ENCODE measurements at places on chromosomes 1 and 21.

GRCh38 chr1:183209533-183210158 is 23.6 kb downstream of the LAMC2 start:
- DNase-seq: peak; percentile 78

DNA sequence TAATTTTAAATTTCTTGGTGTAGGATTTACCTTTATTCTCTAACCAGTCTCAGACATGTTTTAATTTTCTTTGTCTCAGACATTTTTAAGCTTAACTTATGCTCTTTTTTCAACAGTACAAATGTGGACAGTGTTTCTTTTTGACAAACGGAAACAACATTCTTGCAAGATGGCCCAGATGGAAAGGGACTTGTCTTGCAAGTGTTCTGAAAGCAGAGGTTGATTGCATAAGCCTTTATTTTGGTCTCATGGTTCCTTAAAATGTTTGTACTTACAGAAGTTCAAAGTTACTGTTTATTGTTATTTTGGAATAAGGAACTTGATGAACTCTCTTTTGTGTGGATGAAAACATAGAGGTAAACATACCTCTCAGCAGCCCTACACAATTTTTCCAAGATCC is 22.9 kb downstream of the SMAP2 start:
- peak; percentile 31 for DNase-seq

DNA sequence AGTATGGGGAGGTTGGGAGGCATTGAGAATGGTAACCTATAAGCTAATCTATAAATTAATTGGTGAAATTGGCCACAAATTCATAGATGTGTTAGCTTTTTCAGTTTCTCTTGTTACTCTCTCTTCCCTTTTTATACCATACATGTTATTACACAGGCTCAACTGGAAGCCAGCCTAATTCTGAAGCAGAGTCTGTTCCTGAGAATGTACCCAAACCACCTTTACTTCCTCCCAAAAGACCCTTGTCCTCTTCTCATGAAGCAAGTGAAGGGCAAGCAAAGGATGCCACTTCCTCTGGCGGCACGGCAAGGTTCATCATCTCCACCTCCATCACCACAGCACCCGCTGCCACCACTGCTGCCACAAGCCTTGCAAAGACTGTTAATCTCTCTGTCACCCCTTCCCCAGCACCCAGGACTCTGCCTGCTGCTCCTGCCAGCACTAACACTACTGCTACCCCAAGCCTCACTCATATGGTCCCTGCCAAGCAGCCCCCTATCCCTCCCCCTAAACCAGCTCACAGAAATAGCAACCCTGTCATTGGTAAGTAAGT is 39.5 kb upstream of the RCC1 start:
- no peak for DNase-seq

DNA sequence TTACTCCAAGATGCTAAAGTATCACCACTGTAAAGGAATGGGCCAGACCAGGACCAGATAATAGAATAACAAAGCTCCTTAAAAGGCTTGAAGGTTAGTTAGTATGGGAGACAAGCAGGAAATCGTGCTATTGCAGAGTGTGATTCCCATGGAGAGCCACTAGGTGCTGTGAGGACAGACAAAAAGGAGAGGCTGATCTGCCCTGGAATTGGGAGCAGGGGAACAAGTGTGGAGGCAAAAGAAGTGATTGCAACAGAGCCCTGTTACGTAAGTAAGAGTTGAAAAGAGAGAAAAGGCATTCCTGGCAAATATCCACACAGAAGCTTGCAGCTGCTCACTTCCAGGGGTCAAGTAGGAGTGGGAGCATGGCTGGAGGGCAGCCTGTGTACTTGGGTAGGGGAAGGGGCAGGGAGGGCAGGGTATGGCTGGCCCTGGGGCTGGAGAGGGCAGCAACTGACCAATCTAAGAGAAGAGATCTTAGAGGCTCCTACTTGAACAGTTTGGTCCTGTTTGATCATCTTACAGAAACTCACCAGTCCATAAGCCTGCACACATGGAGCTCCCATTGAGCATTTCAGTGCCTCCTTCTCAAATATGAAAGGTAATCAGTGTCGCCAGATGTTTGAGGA is 207.7 kb upstream of the GJB5 start:
- no peak for DNase-seq

- peak; percentile 85 for DNase-seq
Measured at GRCh38 chr1:151547119-151547899, 7.2 kb downstream of the TUFT1 start.

- DNase-seq: no peak
Measured at GRCh38 chr21:42665026-42665425, 11.6 kb downstream of the PDE9A start.

- no peak for DNase-seq
Measured at GRCh38 chr1:44672254-44672955, 1.9 kb downstream of the TMEM53 start.

GRCh38 chr1:110049801-110050601 is 15.6 kb downstream of the STRIP1 start:
- DNase-seq: no peak

GRCh38 chr1:7707527-7707926 is 63.6 kb upstream of the VAMP3 start:
- DNase-seq: no peak

- DNase-seq: no peak
Measured at GRCh38 chr1:165575468-165576099, 31.8 kb downstream of the LRRC52 start.

DNA sequence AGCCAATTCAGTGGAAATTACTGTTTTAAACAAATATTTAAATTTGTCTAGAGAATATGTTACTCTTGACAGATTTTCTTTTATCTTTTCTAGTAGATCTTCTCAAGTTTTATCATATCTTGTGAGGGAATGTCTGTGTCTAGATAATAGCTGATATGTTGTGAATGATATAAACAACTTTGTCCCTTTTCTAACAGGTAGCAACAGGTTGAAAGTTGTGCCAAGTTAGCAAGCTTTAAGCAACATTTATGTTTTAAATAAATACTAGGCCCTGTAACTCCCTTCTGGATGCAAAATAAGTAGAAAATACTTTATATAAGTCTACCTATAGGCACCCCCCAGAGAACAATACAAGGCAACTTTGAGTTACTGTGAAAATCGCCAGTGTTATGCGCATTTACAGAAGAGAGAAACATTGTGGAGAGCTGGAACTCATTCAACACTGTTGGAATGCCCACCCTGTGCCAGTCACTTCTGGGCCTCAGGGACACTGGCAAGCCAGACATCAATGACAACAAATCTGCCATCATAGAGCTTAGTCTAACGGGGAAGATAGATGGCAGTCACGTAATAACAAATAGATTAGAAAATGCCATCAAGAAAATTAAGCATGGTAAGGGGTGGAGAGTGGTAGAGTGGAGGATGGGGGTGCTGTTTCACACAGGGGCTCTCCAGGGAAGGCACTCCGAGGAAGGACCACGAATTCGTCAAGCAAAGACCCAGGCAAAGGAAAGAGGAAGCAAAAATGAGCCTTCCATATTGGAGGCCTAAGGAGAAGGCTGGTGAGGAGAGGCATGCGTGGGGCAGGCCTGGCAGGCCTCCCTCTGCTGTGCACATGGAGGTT is 4.4 kb downstream of the MAP3K21 start:
- no peak for DNase-seq

DNA sequence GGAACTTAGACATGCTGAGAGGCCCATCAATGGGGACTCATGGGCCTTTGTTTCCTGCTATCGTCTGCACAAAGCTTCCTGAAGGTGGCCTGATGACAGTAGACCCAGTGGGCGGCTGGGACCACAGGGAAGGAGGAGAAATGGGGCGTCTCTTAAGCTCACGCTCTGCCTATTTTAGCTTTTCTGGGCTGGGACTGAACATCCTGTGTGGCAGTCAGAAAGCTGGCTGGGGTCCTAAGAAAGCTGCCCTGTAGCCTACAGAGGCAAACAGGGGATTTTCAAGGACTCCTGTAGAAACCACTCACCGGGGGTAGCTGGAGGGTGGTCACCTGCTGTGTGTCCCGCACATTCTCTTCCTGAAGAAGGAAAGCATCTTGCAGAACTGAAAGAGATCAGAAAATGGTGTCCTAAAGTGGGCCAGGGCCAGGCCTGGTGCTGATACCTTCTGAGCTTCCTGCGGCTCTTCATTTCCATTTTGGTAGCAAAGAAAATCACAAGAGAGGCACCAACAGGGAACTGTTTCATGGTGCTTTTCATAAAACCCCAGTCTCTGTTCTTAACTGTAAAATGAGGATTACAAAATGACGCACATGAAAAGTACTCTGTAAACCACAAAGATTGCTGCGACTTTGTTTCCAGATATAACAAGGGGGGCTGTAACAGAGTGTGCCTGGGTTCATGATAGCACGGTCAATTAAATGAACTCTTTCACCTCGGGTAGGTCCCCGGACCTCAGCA is 8.6 kb downstream of the ZNF496 start:
- DNase-seq: no peak

GRCh38 chr1:192506741-192507155 is 68.8 kb upstream of the RGS1 start:
- DNase-seq: peak; percentile 7

DNA sequence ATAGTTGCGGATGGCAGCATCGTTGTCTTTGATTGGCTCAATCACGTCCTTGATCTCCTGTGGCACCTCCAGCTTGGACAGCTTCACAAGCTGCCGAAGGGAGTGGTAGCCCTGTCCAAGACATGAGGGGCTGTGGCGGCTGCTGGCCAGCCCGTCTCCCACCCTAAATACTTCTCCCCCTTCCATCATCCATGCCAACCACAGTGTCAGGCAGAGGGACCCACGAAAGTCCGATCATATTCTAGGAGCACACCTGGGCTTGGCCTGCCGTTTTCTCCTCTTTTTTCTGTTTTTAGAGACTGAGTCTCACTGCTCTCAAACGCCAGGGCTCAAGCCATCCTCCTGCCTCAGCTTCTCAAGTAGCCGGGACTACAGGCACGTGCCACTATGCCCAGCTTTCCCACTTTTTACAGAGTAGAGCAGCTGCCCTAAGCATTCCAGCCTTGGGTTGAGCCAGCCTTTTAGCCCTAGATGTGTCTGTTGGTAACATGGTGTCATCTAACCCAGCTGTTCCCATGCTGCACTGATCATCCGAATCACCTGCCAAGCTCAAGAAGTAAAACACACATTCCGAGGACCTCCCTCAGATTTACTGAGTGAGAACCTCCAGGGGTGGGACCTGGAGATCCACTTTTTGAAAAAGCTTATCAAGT is 10.4 kb downstream of the MTHFR start:
- no peak for DNase-seq

GRCh38 chr1:220730486-220730885 is 17.6 kb upstream of the MTARC2 start:
- no peak for DNase-seq

DNA sequence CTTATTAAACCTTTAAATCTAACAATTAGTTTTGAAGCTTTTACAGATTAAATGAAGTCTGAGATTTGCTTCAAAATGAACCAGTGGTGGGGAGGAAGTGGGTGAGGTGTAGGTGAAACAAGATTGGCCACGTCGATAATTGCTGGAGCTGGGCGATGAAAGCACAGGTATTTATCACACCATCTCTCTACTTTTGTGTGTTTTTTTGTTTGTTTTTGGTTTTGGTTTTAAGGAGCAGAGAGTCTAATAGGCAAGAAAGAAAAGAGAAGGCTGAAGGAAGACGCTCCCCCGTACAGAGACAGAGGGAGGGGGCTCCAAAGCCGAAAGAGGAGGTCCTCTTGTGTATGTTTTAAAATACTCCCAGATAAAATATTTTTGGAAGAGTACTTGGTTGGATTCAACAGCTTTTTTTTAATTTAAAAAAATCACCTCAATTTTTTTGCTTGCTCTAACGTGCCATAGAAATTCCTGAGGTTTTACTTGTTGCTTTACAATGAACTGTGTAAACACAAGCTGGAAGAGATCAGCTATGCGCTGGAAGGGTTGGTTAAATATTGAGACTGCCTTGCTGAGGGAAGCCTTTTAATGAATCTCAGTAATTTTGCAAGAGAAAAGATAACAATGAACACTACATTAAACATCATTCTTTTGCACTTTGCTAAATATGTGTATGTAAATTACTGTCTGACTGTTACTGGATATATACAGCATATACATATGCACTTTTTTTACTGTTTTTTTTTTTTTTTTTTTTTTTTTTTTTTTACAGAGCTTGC is 6.7 kb upstream of the LGALS8 start:
- peak; percentile 77 for DNase-seq

GRCh38 chr1:100188617-100189016 is 10.6 kb upstream of the LRRC39 start:
- DNase-seq: peak; percentile 80

GRCh38 chr1:35269201-35269988 is 886 bp downstream of the ZMYM4 start:
- no peak for DNase-seq

GRCh38 chr21:42183374-42184266 is 35.3 kb upstream of the ABCG1 start:
- no peak for DNase-seq
